ENCODE measurements at places on chromosomes 11 and 22.

DNA sequence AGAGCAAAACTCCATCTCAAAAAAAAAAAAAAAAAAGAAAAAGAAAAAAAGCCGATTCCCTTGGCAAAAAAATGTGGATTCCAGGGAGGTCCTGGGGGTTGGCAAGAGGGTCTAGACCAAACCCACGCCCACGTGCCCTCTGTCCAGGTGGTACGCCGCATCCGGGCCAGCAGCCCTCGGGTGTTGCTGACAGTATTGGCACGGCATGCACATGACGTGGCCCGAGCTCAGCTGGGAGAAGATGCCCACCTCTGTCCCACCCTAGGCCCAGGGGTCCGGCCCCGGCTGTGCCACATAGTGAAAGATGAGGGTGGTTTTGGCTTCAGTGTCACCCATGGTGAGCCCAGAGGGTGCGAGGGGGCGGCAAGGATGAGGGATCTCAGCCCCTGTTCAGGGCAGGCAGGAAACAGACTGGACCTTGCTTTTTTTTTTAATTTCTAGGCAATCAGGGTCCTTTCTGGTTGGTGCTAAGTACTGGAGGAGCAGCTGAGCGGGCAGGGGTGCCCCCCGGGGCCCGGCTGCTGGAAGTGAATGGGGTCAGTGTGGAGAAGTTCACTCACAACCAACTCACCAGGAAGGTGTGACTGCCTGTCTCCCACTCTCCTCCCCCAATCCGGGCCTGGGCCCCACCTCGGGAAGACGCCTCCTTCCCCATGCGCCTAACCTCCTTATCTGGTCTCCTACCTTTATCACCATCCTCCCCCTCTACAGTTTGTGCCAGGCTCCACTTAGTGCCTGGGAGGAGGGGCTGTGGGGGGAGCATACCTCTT lies 2.0 kb downstream of the NHERF4 start:
- DNase-seq, result no peak

- DNase-seq, result no peak
These were observed 91.4 kb downstream of the CD44 start for GRCh38 chr11:35230388-35230787.

GRCh38 chr22:40175611-40176244 lies 2.0 kb upstream of the TNRC6B start:
- DNase-seq, result no peak

GRCh38 chr11:12784987-12785386 lies 110.8 kb downstream of the TEAD1 start:
- no peak for DNase-seq

GRCh38 chr11:16834384-16834783 lies 95.9 kb downstream of the C11orf58 start:
- no peak for DNase-seq

Data from LoVo (cell line).